ENCODE measurements at places on chromosomes 7 and 10. TPM values are rescaled to one million over a fixed set of nuclear protein-coding genes. Genes with fewer than 3 reads are reported as not detected.
A peak's percentile ranks its signal among the peaks of the same experiment; 100 is the strongest.

DNA sequence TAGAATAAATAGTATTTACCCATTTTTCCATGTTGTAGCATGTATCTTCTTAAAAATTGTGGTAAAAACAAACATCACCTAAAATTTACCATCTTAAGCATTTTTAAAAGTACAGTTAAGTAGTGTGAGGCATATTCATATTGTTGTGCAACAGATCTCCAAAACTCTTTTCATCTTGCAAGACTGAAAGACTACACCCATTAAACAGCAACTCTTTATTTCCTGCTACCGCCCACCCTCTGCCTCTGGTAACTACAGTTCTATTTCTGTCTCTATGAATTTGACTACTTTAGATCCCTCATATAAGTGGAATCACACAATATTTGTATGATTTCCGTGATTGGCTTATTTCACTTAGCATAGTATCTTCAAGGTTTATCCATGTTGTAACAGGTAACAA lies 40.0 kb upstream of the AGBL3 start:
- no peaks in the 10 kb centered on the region for H3K27me3 ChIP-seq
- peaks cover 10% of the 10 kb centered on the region for H3K36me3 ChIP-seq
- H3K27ac ChIP-seq: no peak overlapping the region
- no peak for DNase-seq
- no peak overlapping the region for H3K4me3 ChIP-seq
- no peaks in the 10 kb centered on the region for H3K4me1 ChIP-seq

Gene ARID5B
- total RNA-seq: 67.9 TPM

- H3K27me3 ChIP-seq: no peaks in the 10 kb centered on the region
- no peak for DNase-seq
- no peak overlapping the region for H3K27ac ChIP-seq
Measured at GRCh38 chr10:48594803-48595538, 9.9 kb downstream of the ARHGAP22 start.

DNA sequence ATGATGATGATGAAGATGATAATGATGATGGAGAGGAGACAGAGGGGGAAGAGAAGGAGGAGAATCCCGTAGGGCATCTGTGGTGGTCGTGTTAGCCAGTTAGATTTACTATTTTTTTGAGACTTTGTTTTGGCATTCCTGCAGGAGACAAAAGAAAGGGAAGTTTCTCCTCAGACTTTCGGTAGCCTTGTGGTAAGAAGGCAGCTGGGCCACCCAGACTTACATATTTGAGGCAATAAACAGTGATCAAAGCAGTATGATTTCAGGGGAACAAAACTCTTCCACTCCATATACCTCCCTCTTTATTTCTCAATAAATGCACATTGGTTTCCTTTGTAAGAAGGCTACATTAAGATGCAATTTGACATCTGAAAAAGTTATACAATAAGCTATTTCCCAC lies 32.4 kb upstream of the BICC1 start:
- H3K36me3 ChIP-seq: no peaks in the 10 kb centered on the region
- no peaks in the 10 kb centered on the region for H3K4me1 ChIP-seq
- no peak overlapping the region for H3K4me3 ChIP-seq
- DNase-seq: no peak
- no peak overlapping the region for H3K27ac ChIP-seq

DNA sequence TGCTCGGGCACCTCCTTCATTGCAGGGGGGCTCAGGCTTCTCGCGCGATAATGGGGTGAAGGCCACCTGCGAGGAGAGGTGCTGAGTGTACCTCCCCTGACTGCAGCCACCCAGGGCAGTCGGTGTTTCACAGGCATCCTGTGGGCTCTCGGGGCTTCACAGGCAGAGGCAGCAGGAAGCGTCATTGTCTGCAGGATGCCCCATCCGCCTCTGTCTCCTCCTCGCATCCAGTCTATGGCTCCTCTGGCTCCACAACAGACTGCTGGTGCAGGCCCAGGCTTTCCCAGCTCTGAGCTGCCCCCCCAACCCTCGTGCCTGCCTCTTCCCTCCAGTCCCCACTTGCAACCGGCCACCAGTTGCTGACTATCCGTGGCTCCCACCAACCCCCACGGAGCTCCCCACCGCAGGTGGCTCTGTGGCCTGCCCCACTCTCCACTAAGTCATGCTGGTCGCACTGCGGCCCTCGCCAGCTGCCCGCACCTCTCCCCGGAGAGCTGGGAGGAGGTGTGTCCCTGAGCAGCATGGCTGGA lies 36.5 kb downstream of the CAMK2B start:
- no peaks in the 10 kb centered on the region for H3K36me3 ChIP-seq
- no peak overlapping the region for H3K4me3 ChIP-seq
- H3K27me3 ChIP-seq: no peaks in the 10 kb centered on the region
- H3K27ac ChIP-seq: no peak overlapping the region
- no peak for DNase-seq

DNA sequence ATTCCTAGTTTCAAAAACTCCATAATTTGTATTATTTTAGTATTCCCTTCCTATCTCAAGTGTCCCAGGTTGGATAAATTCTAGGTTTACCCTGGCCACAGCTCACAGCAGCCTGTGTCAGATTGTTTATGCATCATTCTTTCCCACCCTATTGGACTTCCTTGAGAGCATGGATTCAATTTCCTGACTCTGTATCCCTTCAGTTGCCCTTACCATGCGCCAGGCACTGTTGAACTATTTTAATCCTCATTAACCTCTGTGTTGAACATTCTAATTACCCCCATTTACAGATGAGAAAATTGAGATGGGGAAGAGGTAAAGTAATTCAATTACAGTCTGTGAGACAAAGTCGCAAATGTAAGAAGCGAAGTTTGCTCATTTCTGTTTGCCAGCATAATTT lies 58.8 kb downstream of the STEAP1B start:
- no peaks in the 10 kb centered on the region for H3K27me3 ChIP-seq
- peaks cover 11% of the 10 kb centered on the region for H3K4me1 ChIP-seq
- DNase-seq: no peak
- no peak overlapping the region for H3K27ac ChIP-seq
- no peaks in the 10 kb centered on the region for H3K36me3 ChIP-seq
- no peak overlapping the region for H3K4me3 ChIP-seq

Gene MYPN
- 1.8 TPM for total RNA-seq

Gene NUPR2
- 11.1 TPM for total RNA-seq

Gene PURB
- 22.0 TPM for total RNA-seq

Gene TLL2
- 0.32 TPM for total RNA-seq

DNA sequence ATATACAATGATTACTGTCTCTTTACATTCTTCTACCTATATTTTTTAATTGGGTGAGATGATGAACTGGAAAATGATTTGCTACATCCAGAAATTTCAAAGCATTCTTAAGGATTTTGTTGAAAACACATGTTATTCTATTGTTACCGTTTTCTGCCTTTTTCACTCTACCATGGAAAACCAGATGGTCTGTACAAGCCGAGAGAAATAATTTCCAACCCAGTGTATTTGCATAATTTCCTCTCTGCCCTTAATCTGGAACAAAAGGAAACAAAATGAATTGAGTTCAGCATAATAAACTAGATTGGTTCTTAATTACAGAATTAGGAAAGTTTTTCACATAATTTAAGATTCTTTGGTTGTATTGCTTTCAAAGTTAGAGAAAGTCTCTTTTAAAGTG lies 211.2 kb downstream of the CACNB2 start:
- no peaks in the 10 kb centered on the region for H3K4me1 ChIP-seq
- H3K36me3 ChIP-seq: no peaks in the 10 kb centered on the region
- no peaks in the 10 kb centered on the region for H3K27me3 ChIP-seq
- no peak overlapping the region for H3K27ac ChIP-seq

GRCh38 chr7:23275912-23276311 lies 23.2 kb upstream of the MALSU1 start:
- H3K4me3 ChIP-seq: no peak overlapping the region
- H3K27ac ChIP-seq: no peak overlapping the region
- no peaks in the 10 kb centered on the region for H3K4me1 ChIP-seq
- no peaks in the 10 kb centered on the region for H3K27me3 ChIP-seq
- no peak for DNase-seq

DNA sequence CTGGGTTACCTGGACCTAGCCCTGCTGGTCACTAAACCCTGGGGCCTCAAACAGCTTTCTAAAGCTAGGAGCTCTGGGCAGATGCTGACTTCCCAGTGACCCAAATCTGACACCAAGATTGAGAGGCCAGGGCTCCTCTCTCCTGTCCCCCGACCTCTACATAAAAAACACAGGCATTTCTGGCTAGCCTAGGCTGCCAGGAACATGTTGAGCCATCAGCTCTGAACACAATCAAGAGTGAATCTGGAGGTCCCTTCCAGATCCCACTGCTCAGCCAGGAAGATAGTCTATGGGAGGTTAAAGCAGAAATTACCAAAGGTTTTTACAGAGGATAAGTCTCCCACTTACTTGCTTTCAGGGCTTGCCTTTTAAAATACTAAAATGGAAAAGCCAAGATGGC lies 22.1 kb upstream of the PDE1C start:
- DNase-seq: no peak
- no peaks in the 10 kb centered on the region for H3K4me1 ChIP-seq
- no peaks in the 10 kb centered on the region for H3K36me3 ChIP-seq
- H3K27me3 ChIP-seq: no peaks in the 10 kb centered on the region

DNA sequence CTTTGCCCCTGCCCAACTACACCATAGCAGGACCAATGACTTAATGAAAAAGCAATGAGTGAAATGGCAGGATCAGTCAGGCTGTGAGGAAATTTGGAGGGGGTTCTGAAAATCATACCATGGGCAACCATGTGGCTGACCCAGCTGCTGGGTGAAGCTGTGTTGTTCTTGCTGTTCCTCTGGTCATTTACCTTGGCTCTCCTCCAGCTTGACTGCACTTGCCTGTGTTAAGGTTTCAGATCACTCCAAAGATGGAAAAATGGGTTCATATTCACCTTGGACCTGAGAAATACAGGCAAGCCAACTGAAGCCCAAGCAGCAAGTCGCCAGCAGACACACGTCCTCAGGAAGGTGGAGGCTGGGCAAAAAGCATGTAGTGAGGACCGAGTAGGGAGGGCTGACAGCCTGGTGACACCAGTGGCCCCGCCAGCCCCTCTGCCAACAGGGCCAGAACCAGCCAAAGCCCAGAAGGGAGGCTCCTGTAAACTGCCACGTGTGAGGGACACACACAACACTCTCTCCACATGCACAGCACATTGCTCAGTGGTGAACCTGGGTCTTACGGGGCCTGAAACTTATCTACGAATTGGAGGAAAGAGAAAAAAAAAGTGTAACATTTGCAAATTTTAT lies 40.1 kb downstream of the PARP12 start:
- no peaks in the 10 kb centered on the region for H3K27me3 ChIP-seq
- peaks cover 4% of the 10 kb centered on the region for H3K4me1 ChIP-seq
- H3K4me3 ChIP-seq: no peak overlapping the region
- DNase-seq: peak; percentile 65

DNA sequence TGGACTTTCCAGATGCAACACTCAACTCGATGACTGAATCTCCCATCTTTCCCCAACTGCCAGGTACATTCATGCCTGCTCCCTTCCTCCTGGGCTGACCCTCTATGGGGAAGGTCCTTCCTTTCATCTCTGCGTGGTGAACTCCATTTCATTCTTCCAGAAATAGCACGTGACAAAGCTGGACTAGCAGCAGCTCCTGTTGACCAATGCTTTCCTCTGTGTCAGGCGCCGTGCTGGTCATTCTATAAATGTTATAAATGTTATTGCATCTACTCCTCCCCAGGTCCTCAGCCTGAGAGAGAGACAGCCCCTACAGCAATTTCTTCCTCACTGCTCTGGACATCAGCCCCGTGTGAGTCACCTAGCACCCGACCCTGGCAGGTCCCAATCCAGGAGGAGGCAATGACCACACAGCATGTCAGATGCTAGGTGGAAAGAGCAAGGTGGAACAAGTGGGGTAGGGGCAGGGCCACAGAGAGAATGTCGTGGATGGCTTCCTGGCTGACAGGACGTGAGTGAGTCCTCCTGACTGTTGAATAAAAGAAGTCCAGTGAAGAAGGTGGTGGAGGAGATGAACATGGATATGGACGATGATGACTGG lies 178.1 kb downstream of the ADAM12 start:
- no peak overlapping the region for H3K4me3 ChIP-seq
- H3K27me3 ChIP-seq: no peaks in the 10 kb centered on the region
- H3K4me1 ChIP-seq: no peaks in the 10 kb centered on the region
- DNase-seq: no peak
- no peaks in the 10 kb centered on the region for H3K36me3 ChIP-seq
- no peak overlapping the region for H3K27ac ChIP-seq

Gene HMX3
- not detected for total RNA-seq

- DNase-seq: no peak
- no peak overlapping the region for H3K4me3 ChIP-seq
- H3K4me1 ChIP-seq: no peaks in the 10 kb centered on the region
- no peaks in the 10 kb centered on the region for H3K36me3 ChIP-seq
- H3K27me3 ChIP-seq: no peaks in the 10 kb centered on the region
- no peak overlapping the region for H3K27ac ChIP-seq
Measured at GRCh38 chr7:73969991-73970390, 58.0 kb upstream of the ELN start.
